ENCODE measurements at places on chromosomes 16 and 17.

- DNase-seq, result no peak
These were observed 84.2 kb downstream of the ZFHX3 start for GRCh38 chr16:72963533-72964315.

- peak; percentile 44 for DNase-seq
These were observed 54.5 kb downstream of the TUBD1 start for GRCh38 chr17:59838052-59838916.

GRCh38 chr16:27595993-27596392, 46.0 kb downstream of the KATNIP start:
- no peak for DNase-seq

- DNase-seq, result peak; percentile 41
These were observed 11.9 kb upstream of the COL1A1 start for GRCh38 chr17:50213026-50214022.

DNA sequence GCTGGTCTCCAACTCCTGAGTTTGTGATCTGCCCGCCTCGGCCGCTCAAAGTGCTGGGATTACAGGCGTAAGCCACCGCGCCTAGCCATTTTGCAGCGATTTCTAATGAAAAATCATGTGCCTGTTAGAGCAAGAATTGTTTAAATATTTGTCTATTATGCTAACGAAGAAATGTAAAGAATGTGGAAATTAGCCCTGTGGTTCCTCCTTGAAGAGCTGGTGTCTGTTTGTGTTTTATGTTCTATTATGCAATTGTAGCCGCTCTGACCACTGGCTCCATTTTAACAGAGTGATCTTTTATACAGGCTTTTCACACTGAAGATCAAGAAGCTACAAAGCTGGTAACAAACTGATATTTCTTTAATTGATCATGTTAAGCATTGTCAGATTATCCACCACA, 217.3 kb downstream of the USP22 start:
- DNase-seq, result no peak

DNA sequence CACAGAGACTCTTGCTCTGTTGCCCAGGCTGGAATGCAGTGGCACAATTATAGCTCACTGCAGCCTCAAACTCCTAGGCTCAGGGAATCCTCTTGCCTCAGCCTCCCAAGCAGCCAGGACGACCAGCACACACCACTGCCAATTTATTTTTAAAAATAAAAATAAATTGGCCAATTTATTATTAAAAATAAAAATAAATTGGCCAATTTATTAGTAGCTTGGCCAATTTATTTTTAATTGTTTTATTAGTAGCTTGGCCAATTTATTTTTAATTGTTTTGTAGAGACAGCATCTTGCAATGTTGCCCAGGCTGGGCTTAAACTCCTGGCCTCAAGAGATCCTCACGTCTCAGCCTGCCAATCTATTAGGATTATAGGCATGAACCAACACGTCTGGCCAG, 184.3 kb downstream of the FTO start:
- no peak for DNase-seq

DNA sequence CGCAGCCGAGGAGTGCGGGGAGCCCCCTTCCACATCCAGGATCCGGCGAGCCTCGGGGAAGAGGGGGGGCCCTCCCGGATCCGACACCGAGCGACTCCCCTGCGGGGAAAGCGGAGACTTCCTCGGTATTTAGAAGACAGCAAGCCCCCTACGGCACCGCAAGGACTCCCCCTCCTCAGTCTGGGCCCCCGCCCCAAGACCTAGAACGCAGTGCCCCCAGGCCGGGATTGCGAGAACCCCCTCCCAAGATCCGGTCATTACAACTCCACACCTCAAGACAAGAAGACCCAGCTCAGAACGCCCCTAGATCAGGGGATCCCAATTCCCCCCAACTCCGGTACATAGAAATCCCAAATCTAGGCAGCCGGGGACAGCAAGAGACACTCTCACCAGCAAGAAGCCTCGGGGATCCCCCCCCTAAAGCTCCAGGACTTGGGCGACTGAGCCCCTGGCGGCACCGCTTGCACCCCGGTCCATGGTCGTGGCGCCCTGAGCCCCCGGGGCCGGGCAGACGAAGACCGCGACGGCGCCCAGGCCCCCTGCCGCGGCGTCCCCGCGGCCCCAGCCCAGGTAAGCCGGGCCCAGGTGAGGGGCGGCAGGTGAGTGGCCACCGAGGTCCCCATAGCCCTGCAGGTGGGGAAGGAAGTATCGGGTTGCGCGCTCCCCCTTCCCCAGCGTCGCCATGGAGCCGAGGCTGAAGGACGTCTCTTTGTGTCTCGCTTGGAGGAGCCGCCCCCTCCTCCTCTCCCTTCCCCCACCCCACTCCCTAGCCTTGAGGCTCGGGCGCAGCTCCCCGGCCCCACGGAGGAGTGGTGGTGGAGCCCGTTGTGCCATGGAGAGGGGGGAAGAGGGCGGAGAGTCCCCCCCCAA, 641 bp downstream of the SBK1 start:
- no peak for DNase-seq

Measured in right hindlimb (tissue), 1 donor.